ENCODE measurements at places on chromosomes 7 and 10.

DNA sequence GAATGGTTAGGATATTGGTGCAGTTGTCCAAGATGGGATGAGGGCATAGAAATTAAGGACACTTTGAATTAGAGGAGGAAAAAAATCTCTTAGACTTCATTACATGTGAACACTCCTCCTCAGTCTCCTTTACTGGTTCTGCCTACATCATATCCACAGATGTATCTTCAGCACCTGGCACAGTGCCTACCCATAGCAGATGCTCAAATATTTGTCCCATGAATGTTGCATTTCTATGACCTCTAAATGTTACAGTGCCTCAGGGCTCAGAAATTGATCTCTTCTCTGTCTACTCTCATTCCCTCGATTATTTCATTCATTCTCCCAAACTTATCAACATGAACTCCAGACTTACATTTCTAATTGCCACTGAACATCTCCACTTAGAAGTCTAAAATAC is 17.1 kb downstream of the CNNM1 start:
- no peak for DNase-seq

DNA sequence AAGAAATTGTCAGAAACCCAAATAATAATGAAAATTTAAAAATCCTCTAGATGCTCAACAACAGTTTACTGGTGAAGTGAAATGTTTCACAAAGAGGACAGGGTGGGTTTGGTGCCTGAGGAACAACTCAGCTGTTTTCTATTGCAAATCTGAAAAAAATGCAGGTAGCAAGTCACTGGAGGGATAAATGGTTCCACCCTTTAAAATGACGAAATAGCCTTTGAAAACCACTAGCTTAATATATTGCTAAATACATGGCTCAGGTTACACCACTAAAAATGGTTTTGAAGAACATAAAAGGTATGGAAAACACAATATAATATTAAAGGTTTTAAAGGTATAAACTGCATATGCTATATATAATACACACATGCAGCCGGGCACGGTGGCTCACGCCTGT is 69.5 kb downstream of the LMBR1 start:
- no peak for DNase-seq

- DNase-seq = no peak
Measured at GRCh38 chr10:13593535-13593934, 6.8 kb downstream of the PRPF18 start.

DNA sequence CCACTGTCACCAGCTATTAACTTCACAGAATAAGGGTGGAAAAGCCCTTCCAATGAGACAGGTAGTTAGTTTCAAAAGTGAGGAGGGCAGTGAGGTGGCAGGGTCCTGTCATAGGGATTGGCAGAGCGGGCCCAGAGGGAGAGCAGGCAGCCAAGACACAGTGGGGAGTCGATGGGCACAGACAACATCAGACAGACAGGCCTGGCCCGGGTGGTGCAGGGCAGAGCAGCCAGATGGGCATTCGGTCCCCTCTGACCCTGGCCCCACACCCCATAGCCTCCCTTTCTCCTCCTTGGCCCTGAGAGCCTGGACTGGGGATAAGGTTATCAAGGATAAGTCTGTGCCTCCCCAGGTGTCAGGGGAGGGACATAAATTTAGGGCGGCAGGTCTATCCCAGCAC is 31.4 kb upstream of the SMARCD3 start:
- no peak for DNase-seq

DNA sequence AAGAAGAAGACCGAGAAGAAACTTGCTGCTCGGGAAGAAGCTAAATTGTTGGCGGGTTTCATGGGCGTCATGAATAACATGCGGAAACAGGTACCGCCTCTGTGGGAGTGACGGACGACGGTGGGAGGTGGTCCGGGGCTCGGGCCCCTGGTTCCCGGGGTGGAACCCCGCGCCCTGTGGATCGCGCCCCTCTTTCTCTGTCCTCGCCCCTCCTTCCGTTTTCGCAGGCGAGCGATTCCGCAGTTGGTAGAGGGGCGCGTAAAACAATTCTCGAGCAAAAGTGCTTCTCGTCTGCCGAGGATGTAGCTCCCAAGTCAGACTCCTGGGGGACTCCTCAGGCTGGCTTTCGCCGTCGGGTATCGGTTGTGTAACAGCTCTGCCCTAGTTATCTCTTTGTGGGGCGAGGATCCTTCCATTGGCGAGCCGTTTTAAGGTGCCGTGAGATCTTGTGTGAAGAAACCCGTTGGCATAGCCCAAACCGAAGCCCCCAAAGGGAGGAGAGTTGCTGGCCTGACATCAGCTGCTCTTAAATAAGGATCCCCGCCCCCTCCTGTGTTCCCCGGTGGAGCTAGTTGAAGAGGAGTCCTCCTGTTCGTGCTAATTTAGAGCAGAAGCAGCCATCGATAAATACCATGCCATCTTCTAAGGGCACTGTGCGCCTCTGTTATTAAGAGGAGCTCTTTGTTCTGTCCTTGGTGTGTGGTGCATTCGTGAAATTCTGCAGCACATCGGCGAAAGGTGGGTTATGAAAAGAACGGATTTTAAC is 655 bp downstream of the KLHL7 start:
- peak; percentile 34 for DNase-seq

GRCh38 chr10:31583293-31583692 is 264.3 kb downstream of the ZEB1 start:
- no peak for DNase-seq

DNA sequence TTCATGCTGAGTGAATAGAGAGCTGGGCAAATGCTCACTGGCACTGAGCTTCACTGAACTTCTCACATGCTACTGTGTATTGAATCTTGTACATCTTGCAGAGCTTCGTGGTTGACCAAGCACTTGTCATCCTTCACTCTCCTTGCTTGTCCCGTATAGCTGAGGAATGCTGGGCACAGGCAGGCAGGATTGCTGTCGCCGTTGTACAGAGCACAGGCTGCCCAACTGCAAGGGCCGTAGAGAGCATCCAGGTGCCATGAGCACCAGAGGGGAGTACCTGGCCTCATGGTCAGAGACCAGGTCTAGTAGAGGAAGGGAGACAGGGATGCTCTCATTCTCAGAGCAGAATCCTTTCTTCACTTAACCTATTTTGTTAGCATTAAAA is 99.8 kb upstream of the RET start:
- no peak for DNase-seq

DNA sequence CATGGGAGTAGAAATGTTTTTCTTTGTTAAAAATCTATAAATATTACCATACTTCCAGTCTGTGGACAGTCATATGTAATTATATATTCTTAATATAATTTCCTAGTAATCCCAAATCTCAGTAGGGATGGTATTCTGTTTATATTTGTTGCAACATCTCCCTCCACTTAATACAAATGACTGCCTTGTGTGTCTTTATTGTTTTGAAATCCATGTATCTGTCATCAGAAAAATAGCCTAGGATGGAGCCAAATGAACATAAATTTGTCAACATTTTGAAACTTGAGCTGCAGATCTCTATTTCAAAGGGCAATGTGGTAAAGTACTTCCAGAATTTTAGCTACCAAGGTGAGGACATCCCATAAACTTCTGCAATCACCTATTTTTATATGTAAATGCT is 290.7 kb downstream of the TSPAN12 start:
- no peak for DNase-seq

GRCh38 chr10:22723783-22724182 is 9.4 kb upstream of the PIP4K2A start:
- DNase-seq = no peak

Data from activated gamma-delta T cell (primary cell).